Activated effector memory CD4-positive, alpha-beta T cell treated with Interleukin-2 at 50 U/mL for 16 hours (primary cell): ENCODE measurements at places on chromosomes 5 and 9.

DNA sequence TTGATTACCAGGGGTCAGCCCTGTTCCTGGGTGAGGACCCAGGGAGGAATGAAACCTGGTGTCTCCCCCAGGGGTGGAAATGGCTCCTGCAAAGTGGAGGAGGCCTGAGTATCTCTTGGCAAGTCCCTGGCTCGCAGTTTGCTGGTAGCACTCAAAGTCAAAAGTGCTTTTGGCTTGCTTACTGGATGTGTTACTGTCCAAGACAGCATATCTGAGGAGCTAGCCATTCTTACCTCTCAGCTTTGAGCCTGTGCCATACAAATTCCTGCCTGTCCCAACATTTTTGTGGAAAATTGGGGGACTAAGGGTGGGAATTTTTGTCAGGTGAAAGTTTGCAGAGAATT, 9.9 kb downstream of the ZNF618 start:
- no peak for DNase-seq

GRCh38 chr5:154444556-154445421, 1.0 kb upstream of the SAP30L start:
- DNase-seq = peak; percentile 1

- DNase-seq = no peak
Observed at GRCh38 chr5:138243794-138244193, 30.6 kb downstream of the GFRA3 start.

GRCh38 chr9:37464426-37465248, 613 bp downstream of the ZBTB5 start:
- DNase-seq = no peak

GRCh38 chr9:131402738-131403492, 9.0 kb downstream of the PRRC2B start:
- DNase-seq = no peak

- DNase-seq = no peak
Observed at GRCh38 chr5:122835681-122836080, 9.7 kb upstream of the SNX24 start.

- no peak for DNase-seq
Observed at GRCh38 chr9:13278023-13278367, 1.5 kb downstream of the MPDZ start.

DNA sequence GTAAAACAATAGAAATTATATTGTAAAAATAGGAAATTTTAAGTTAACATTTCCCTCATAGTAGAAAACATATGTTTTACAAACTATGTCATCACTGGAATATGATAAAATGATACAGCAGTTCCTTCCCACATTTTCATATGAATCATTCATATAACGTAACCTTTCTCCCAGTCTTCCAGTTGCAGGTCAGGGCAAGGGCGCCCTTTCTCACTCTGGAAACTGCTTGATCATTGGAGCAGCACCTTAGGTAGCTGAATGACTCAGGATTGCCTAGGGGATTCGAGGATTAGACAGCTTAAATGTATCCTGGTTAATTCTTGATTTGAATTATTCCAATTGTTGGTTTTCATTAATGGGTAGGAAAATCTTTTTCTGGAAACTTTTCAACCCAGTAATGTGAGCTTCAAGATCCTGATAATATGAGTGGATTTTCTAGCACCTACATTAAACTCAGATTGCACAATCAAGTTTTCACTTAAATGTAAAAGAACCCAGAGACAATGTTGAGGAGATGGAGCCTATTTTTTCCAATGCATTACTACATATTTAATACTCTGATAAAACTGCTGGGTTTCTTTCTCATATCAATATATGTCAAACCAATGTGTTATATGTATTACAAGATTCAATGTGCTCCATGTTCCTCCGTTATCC, 32.6 kb upstream of the ANXA1 start:
- no peak for DNase-seq

GRCh38 chr5:157555037-157555640, 20.4 kb downstream of the ADAM19 start:
- DNase-seq = no peak

- no peak for DNase-seq
Observed at GRCh38 chr9:97853056-97853843, at the start of gene FOXE1. Gene FOXE1, plus strand, starts transcription at chr9:97853226. Its CDS starts 689 bp downstream, at chr9:97853915.

DNA sequence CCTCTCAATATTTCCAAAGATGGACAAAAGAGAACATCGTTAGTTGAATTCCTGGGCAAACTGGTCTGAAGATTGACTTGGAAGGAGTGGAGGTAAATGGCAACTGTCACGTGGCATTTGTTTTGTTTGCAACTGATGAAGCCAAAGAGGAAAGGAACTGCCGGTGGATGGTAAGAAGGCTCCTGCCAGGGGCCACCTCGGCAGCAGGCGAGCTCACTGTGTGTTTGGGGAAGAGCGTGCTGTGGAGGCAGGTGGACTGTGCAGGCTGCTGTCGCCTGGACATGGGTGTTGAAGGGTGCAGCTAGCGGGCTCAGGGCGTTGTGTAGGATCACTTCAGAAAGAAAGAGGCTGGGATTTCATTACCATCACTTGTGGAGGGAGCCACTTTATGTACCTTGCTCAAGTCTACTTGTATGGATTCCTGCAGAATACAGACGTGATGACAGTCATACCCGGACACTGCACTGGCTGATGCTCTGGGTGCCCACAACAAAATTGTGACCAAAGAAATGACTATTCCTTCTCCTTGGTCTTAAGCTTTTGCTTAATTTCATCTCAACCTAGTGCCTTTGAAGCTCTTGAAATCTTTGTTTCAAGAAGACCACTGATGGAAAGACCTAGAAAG, 72.7 kb downstream of the MAP1B start:
- no peak for DNase-seq

DNA sequence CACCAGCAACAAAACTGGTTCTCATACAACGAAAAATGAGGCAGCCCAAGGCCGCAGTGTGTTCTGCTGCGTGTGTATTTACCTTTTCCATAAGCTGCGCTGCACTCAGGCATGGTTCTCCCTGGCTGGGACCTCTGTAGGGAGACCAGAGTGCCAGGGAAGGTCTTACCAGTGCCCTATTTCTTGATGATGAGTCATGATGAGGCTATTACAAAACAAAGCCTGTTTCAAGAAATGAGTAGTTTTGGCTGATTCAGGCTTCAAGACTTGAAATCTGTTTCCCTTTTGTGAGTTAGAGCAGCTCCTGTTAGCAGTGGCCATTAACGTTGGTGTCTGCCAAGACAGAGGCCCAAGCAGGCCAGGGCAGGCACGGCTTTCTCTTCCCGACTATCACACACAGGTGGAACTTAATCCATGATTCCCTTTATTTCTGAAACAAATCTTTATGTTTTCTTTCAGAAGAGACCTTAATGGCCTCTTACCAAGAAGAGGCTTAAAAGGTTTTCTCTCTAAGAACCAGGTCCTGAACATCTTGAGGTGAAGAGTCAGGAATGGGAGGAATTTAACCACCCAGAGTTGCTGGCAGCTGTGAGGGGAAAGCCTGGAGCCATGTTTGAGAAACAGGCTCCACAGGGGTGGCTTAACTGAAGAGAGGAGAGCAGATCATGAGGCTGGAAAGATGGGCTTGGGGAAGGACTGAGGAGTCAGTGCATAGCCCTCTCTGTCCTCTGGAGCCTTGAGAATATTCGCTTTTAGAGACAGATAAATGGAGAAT, 41.4 kb upstream of the TIFAB start:
- no peak for DNase-seq

- DNase-seq = no peak
Observed at GRCh38 chr5:54146916-54147315, 163.5 kb downstream of the ARL15 start.

GRCh38 chr9:108950168-108950567, 16.0 kb downstream of the ABITRAM start:
- DNase-seq = no peak

DNA sequence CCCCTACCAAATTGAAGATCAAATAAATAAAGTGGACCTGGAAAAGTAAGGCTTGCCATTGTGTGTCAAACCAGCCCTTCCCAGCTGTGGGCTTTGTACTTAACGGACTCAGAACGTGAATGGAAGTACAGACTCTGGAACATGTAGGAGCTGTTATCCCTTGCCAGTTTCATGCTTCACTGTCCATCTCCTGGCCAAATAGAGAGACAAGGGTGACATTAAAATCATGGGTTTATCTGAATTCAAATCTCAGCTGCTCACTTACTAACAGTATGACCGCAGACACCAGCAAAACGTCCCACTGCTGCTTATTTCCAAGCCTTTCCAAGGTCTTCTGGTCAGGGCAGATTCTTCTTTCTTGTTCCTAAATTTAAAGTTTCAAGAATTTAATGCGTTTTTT, 52.2 kb downstream of the EXOSC2 start:
- no peak for DNase-seq

DNA sequence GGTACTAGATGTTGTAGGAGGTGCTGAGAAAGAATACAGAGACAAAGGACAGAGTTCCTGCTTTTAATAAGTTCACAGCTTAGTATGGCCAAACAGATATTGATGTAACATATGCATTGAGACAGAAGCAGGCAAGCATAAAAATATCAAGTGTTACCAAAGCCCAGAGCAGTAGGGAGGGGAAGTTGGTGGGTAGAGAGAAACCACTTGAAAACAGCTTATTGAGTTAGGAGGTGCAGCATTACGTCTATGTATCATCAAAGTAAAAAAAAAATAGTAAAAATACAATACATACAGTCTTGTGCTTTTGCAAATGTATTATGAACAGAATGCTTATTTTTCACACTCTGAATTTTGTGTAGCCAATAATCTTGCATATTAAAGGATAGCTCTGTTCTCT, 441.8 kb upstream of the SGCD start:
- DNase-seq = no peak

DNA sequence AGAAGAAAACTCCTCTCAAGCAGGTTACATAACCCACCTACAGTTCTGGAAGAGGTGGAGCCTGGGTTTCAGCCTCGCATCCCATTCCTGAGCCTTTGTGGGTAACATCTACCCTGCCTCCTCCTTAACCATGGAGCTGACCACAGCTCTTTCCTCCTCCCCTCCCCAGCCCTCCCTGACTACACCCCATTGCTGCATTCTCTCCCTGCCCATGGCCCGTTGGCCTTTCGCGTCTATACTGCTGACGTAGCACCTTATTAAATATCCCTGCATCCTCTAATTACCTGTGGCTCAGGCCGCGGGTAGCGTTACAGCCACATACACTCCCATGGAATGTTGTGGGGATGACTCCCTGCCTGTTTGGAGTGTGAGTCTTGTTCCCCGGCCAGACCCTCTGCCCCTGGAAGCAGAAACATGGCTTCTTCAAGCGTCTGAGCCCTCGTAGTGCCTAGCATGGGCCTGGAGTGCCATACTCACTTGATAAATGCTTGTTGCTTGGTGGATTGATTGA, 72.8 kb downstream of the WWC1 start:
- DNase-seq = no peak

GRCh38 chr9:27749838-27750237, 176.6 kb upstream of the C9orf72 start:
- DNase-seq = no peak

GRCh38 chr5:80825786-80826460, 134.2 kb upstream of the RASGRF2 start:
- DNase-seq = no peak

DNA sequence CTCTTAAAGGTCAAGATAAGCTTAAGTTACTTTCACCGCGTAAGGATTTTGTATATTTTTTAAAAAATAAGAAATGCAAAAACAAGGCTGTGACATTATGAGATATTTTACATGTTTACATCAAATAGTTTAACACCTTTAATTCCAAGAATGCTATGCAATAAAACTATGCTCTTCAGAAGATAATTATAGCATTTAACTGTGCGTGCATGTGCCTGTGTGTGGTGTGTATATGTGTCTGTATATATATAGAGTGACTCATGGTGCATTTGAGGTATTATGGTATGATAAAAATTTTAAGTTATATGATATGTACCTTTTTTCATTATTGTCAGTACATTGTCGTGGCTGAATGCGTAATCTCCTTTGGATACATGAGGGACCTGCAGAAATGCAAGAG, 539.3 kb downstream of the PDE4D start:
- no peak for DNase-seq

DNA sequence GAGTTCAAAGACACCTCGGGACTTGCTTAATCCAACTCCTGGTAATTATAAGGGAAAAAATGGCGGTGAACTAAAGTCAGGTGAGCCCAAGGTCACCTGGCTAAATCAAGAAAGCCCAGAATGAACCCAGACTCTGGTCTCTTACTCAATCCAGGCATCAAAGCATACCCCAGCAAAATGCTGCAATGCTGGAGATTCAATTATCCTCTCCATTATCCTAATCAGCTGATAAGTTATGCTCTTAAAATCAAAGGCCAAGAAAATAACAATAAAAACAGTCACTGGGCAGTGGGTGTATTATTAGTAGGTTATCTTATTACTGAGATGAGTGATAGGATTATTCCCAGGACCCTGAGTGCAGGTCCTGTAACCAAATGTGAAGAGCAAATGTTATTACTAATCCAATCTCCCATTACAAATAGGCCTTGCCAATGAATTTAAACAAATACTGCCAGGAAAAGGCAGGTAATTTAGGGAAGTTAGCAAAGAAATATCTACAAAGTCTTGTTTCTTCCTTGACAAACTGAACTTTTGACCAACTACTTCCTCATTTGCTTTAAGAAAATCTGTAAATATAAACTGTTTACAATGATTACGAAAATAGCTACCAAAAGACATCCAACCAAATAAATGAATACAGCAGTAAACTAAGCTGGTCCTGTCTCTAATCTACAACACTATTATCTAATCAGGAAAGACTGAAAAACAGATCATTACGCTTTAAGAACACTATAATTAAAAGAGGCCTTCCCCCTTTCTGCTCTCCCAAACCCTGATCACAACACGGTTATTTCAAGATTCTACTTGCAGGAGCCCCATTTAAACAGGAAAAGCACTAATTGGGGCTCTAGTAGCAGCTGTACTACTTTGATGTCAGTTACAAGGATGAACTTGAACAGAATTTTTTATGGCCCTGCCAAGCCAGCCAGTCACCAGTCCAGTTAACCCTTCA, 103.2 kb downstream of the MED27 start:
- no peak for DNase-seq

DNA sequence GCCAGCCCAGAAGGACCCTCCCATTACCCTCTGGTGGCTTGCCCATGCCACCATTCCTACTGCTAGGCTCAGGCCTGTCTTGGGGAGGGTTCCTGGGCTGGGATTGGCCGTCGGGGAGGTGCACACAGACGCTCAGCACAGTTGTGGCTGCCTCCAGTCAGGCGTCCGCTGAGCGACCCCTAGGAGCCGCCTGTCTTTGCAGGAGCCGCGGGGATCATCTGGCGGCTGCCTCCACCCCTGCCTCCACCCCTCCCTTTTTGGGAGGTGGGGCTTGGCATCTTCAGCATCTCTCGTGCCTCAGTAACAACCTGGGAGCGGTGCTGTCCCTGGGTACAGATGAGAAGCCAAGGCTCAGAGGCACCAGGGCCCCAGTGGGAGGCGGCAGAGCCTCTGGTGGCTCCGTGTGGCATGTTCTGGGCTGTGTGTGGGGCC, 39.6 kb downstream of the RXRA start:
- no peak for DNase-seq
